ENCODE measurements at places on chromosomes 7 and 10.
A peak's percentile ranks its signal among the peaks of the same experiment; 100 is the strongest.

DNA sequence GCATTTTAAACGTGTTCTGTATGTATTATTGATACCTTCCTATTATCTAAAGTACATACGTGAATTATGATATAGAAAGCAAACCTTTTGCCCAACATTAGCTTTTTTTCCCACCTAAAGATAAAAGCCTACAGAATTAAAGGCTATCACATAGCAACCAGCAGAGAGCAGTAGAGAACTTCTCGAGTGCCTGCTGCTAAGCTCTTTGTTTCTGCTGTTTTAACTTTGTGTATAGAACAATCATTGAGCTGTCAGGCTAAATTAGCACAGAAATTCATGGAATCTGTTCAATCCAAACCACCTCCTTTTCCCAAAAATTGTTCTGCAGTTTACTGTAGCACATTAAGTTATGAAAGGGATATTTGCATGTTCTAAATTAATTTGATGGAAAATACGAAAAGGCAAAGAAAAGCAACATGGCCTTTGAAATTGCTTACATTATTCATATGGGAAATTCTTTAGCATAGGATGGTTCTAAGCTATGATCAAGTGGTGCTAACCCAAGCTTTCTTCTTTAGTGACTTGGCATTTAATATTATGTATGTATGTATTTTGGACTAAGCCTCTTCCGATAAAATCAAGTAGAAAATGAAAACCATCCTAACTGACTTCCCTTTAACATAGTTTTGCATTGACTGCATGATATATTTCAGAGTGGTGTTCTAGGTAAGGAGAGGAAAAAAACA is 1288.5 kb downstream of the GATA3 start:
- peak; percentile 45 for DNase-seq

DNA sequence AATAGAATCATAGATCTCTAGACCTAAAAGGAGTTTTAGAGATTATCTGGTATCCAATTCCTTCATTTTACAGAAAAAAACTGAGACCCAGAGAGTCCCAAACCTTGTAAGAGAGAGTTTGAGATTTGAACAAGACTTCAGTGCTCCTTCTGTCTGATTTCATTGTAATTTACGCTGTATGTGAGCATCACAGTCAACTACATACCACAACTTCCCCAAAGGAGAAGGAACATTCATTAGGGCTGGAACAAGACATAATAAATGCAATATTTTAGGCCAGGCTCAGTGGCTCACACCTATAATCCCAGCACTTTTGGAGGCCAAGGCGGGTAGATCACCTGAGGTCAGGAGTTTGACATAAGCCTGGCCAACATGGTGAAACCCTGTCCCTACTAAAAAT is 17.3 kb upstream of the PRKAR2B start:
- DNase-seq, result peak; percentile 53

DNA sequence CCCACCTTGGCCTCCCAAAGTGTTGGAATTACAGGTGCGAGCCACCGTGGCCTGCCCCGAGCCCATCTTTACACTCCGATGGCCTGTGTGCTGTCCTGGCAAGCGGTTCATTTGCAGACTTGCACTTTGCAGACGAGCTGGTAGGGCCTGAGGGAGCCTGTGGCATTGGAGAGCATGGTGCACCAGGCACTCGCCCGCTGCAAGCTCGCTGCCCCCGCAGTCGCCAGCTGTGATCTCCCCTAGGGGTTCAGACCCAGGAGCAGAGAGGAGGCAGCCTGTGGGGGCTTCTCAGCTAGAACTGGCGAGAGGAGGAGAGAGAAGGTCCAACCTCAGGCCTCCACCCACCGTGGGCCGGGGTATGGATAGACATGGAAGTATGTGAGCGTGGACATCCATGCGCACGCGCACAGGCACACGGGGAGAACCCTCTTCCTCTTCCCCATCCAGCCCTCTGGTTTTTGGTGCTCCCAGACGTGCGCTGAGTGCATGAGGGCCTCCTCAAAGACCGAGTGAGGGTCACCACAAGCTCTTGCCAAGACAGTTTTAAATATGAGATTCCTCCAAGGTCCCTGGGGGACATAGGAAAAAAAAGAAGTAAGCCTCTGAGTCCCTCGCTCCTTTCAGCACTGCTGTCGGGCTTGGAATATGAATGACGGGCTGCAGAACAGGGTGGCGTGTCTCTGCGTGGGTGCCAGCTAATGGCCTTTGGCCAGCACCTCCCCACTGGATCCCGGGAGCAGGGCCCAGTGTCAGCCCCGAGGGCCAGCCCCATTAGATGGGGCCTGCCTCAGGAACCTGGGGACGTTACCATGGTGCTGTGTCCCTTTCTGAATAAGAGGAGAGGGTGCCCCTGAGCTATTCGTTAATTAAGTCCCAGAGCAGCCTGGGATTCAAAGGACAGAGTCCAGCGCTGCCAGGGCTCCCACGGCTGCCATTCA is 15.1 kb upstream of the TTYH3 start:
- no peak for DNase-seq

DNA sequence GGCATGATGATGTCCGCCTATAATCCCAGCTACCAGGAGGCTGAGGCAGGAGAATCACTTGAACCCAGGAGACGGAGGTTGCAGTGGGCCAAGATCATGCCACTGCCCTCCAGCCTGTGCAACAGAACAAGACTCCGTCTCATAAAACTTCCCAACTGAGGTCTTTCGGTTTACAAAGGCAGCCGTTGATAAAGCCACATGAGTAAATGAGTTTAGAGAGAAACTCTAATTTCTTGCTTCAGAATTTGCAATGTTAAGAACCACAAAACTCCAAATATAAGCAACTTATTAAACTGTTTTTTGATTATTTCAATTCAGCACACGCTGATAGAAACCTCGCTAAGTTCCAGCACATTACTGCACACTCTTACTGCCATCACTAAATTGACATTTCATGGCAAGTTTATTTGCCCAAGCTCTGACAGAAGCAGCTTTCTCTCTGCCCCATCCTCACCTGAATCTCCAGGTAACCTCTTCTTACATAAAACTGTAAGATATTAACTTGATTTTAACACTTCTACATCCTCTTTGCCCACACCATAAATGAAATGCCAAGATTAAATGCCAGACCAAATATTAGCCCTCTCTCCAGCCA is 67.7 kb downstream of the FGFR2 start:
- no peak for DNase-seq

GRCh38 chr10:68598978-68599770 is 39.0 kb downstream of the TET1 start:
- no peak for DNase-seq

GRCh38 chr7:140484951-140485499 is 5.7 kb upstream of the MKRN1 start:
- no peak for DNase-seq

- DNase-seq, result no peak
These were observed 60.2 kb downstream of the LRRC18 start for GRCh38 chr10:48879451-48879850.

GRCh38 chr10:78620985-78621799 is 447.6 kb upstream of the ZMIZ1 start:
- no peak for DNase-seq

- DNase-seq, result peak; percentile 15
These were observed at the start of gene GRID1 for GRCh38 chr10:86366033-86366901. Gene GRID1, minus strand, starts transcription at chr10:86366795.

GRCh38 chr7:99531354-99531765 is 20.6 kb downstream of the FAM200A start:
- no peak for DNase-seq

DNA sequence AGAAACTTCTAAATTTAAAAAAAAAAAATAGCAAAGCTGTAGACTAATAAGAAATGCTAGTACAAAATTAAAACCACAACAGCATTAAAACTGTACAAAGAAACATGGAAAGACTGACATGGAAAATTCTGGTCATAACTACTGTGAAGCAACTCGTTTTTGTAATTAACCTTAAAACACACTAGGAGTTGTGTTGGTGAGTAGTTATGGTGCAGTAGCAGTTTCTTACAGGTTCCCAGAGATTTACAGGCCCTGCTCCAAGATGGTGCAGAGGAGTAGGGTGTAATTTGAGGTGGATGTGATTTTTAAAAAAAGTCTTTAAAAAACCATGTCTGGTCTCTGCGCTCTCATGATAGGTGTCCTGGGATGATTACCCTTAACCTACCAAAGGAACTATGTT is 31.0 kb downstream of the TNKS2 start:
- no peak for DNase-seq

DNA sequence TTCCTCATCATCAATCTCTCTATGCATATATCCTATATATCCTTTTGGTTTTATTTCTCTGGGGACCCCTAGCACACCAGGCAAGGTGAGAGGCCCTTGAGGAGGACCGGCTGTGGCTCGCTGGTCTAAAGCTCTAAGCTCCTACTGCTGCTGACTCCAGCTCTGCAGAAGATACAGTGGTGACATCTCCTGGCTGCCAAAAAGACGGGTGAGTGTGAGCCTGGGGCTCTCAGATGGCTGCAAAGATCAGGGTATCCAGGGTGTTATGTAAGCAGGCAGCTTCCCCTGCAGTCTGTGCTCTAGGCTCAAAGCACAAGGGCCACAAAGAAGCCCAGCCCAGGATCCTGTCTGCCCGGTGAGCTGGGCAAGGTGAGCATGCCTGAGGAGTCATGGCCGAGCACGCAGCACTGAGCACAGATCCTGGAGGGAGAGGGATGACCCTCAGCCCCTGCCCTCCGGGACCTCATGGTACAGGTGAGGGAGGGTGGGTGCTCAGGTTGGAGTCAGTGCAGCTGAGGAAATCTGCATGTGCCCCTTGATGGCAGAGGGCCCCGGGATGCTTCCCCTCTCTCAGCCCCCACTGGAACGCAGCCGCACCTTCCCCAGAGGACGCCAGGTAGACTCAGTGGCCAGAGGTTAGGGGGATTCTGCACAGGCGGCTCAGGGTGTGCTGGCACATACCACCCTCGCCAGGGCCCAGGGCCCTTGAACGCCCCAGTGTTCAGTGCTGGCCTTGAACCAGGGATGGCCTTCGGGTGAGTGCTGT is 95.4 kb upstream of the INSIG1 start:
- no peak for DNase-seq

GRCh38 chr10:49409755-49410154 is 13.9 kb upstream of the DRGX start:
- no peak for DNase-seq

GRCh38 chr10:22460101-22460500 is 114.8 kb downstream of the SPAG6 start:
- no peak for DNase-seq

DNA sequence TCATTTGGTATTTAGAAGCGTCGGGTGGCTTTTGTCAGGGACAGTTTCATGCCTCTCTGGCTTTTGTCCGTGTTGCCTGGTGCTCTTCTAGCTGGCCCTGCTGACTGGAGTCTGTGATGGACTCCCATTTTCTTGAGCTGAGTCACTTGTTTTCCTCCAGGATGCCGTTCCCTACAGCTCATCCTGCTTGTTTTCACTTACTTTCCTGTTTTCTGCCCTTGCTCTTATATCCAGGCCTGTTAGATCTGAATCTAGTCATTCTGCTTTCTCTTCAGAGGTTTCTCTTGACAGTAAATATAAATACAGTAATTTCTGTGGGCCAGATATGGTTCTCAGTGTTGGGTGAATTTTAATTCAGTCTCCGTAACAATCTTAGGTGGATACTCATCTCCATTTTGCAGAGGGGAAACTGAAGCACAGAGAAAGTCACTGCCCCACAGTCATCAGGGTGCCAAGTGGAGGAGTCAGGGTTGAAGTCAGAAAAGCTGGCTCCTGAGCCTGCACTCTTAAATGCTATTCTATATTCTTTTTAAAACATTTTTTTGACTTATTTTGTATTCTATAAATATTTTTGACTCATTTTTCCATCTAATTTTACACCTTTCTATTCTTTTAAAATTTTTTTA is 85.4 kb downstream of the CCNY start:
- DNase-seq, result no peak

- DNase-seq, result no peak
These were observed 8.4 kb downstream of the ATP6V1F start for GRCh38 chr7:128871050-128871449.

GRCh38 chr7:143884969-143885559 is 16.9 kb downstream of the TCAF1 start:
- DNase-seq, result no peak

GRCh38 chr10:21057989-21058388 is 160.9 kb upstream of the NEBL start:
- DNase-seq, result no peak

GRCh38 chr10:93081318-93081717 is 7.6 kb downstream of the CYP26A1 start:
- DNase-seq, result no peak

GRCh38 chr7:16004702-16005101 is 318.2 kb upstream of the MEOX2 start:
- no peak for DNase-seq

DNA sequence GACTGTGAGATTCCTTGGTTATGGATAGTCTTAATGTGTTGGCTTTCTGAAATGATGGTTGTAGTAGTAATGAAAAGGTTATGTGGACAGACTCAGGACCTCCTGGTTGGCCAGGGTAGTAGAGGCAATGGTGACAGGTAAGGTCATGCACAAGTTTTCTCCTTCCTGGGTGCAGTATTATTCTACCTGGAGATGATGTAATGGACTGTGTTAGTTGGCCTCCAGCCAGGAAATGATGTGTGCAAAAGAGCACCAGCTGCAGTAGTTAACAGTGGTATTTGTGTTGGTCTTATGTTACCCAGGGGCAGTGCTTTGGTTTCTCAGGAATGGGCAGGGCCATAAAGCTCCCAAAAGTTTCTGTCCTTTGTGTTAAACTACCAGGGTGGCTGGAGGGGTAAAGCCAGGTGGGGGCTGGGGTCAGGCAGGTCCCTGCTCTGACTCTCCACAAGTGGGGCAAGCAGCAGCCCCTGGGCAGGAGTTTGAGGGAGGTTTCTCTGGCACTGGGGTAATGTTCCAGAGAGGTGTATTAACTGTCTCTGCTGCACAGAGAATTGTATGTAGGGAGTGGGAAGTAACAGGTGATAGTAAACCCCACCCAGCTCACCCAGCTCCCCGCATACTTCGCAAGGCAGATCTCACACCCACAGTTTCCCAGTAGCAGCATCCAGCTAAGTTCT is 36.3 kb downstream of the GPR22 start:
- DNase-seq, result no peak

DNA sequence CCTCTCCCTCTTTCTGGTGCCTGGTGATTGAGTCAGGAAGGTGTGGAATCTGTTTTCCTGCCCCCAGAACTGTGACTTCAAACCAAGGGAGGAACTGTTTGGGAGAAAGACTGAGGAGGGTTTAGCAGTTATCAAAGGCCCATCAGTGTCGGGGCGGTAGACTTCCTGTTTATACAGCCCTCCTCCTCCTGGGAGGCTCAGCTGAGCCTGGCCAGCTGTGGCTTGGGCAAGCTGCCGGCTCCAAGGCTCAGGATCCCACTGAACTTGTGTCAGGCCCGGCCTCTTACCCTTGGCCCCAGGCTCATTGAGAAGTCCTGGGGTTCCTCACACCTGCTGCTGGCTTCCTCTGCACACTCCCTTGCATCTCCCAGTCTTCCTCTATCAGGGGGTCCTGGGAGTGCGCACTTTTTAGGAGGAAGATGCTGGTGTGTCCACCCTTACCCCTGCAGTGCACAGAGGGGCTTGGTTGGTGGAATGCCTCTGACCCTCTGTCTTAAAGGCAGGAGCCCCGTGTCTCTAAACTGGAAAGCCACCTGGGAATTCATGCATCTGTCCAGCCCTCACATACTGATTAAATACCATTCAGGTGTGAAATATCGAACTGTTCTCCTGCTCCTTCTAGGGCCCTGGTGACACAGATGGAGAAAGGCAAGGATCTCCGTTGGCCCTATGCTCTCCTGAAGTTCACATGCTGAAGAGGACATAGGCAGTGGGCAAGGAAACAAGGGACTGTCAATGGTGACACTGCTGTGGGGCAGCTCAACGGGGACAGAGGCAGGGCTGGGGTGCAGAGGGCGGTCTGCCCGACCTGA is 32.4 kb downstream of the CXCL12 start:
- DNase-seq, result no peak

Data from KBM-7 (cell line).